NCI-H510A (cell line): ENCODE measurements at places on chromosomes 6 and 20.

DNA sequence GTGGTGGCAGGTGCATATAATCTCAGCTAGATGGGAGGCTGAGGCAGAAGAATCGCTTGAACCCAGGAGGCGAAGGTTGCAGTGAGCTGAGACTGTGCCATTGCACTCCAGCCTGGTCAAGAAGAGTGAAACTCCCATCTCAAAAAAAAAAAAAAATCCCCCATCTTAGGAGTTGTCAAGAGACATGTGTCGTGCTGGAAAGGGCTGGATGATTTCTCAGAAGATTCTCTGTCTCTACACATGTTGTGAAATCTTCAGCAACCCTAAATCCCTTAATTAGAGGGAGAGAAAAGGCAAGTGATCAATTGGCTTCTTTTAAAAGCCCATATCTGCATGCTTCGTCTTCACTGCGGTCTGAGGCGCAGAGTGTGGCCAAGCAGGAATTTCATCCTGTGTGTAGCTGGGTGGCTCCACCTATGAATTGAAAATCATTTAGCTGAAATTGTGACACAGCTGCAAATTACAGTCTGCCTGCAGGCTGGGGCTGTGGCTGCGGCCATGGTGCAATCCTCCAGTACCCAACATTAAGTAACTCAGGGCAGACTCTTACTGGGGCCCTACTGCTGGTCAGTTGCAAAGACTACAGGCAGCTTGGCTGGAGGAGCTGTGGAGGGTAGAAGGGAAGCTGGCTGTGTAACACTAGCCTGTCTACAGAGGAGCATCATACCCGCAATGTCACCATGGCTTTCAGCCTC lies 3.2 kb upstream of the TGM3 start:
- DNase-seq: no peak

DNA sequence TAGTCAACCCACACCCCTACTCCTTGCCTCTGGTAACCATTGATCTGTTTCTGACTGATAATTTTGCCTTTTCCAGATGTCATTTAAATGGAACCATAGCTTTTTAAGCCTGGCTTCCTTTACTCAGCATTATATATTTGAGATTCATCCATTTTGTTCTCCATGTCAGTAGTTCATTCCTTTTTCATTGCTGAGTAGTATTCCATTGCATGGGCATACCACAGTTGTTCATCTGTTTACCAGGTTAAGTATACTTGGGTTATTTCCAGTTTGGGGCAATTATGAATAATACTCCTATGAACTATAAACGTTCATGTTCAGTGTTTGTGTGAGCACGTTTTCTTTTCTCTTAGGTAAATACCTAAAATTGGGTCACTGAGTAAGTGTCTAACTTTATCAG lies 25.1 kb downstream of the FGD2 start:
- DNase-seq: no peak

DNA sequence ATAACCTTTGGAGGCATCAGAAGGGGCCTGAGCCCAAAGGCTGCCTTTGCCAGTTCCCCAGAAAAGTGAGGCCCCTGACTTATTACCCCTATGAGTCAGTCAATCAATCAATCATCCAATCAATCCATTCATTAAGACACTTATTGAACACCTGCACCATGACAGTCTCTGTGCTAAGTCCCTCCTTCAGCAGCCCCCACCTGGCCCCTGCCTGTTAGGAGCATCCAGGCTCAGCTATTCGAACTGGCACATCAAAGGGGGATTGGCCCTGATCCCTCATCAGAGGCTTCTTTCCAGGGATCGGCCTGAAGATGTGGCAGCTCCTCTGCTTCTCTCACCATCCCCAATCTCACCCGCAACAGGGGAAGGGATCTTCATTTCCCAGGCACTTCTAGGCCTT lies 27.7 kb upstream of the VEGFA start:
- no peak for DNase-seq

DNA sequence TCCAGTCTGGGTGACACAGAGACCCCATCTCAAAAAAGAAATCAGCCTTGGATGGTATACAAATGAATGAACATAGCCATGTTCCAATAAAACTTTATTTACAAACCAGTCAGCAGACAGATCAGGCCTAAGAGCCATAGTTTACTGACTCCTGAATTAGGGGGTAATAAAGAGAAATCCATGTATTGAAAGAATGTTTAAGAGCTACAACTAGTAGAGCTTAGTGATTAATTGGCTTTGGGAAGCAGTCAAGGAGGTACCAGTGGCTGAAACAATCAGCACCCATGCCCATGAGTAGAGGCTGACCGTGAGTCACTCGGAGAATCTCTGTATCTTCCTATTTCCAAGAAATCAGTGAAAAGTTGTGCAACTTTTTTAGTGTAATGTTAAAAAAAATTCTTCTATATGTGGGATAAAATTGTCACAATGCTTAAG lies 223.6 kb upstream of the RREB1 start:
- DNase-seq: no peak

DNA sequence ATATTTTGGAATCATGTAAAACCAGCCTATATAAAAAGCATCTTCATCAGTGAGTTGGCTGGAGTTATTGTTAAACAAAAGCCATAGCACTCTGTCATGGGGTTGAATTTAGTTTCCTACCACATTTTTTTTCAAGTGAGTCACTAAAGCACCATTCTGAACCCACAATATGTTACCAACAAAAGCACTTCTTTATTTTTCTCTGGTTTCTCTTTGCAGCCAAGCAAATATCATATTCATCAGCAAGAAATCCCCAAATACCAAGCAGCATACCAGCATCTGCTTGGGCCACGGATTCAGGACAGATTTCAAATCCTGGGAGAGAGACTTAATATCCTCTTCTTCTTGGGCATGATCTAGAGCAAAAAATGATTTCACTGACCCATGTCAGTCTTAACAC lies 441.4 kb downstream of the BCKDHB start:
- no peak for DNase-seq

GRCh38 chr20:44598423-44599305 lies 16.3 kb downstream of the PKIG start:
- DNase-seq: no peak

GRCh38 chr6:23327621-23328020 lies 758.3 kb downstream of the HDGFL1 start:
- DNase-seq: no peak

GRCh38 chr20:60632391-60633262 lies 619.4 kb upstream of the CDH4 start:
- no peak for DNase-seq

DNA sequence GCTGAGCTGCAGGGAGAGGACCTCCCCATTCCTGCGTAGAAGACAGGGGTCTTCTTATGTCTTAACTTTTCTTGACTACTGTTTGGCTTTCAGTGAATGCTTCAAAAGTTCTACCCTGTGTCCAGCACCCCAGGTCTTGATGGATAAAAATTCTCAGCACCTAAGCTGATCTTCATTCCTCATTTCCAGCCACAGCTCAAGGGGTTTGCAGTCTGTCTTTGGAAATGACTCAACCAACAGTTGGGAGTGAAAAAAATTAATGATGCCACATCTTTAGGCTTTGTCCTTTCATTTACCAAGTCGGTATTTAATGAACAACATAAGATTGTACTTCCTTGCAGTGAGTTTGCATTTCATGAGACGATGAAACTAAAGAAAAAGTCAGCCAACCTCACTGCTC lies 40.3 kb downstream of the PRDM1 start:
- DNase-seq: no peak

DNA sequence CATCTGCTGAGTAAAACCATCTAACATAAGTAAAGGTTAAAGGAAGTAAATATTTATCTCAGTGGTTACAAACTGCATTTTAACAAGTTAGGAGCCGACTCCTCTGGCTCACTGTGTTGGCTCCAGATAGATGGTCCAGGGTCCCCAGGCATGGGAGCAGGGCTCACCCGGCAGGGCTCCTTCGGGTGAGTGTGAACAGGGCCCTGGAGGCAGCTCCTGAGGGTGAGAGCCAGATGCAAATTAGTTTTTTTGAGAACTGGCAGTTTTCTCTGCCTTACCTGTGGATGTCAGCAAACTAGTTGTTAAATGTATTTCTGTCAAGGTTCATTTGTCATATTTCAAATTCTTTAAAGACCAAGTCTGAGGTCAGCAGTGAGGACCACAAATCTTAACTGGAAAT lies 21.5 kb downstream of the TPBG start:
- no peak for DNase-seq

- DNase-seq: no peak
These were observed 52.1 kb downstream of the SNX5 start for GRCh38 chr20:17916433-17916891.

DNA sequence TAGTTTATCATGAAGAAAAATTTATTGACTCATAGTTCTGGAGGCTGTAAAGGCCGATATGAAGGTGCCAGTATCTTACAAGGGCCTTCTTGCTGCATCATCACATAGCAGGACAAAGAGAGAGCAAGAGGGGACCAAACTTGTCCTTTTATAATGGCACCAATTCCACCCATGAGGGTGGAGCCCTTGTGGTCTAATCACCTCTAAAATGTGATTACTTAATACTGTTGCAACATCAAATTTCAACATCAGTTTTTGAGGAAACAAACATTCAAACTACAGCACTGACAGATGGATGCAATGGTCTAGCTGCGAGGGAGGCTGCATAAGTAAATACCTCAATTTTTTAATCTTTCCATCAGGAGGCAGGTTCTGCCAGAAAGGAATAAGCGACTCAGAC lies 76.7 kb upstream of the LAMA2 start:
- no peak for DNase-seq

DNA sequence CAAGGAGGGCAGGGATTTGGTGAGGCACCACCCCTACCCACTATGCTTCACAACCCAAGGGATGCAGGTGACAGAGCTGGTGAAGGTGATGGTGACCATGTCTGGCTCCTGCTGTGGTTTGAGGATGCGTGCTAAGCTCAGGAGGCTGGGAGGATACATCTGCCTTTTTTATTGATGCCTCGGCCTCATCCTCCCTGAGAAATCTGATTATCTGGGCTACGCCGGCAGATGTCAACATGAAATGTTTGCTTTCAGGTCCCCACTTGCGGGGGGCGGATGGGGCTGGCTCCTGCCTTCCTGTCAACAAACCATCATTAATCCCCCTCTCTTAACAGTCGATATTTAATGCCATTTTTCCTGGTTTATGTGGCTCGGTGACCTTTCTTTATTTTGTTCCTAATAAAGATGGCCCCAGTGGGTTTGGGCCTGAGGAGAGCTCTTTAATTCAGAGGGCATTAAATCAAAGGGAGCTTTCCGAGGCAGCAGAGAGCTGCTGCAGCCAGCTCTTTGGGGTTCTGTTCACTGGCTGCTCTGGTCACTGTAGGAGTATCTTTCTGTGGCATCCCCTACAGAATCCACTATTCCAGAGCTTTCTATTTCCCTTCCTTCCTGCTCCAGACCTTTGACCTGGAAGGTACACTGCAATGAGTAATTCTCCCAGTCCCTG lies 33.5 kb upstream of the LRFN2 start:
- DNase-seq: no peak

GRCh38 chr20:57698867-57699275 lies 10.9 kb downstream of the PMEPA1 start:
- no peak for DNase-seq

DNA sequence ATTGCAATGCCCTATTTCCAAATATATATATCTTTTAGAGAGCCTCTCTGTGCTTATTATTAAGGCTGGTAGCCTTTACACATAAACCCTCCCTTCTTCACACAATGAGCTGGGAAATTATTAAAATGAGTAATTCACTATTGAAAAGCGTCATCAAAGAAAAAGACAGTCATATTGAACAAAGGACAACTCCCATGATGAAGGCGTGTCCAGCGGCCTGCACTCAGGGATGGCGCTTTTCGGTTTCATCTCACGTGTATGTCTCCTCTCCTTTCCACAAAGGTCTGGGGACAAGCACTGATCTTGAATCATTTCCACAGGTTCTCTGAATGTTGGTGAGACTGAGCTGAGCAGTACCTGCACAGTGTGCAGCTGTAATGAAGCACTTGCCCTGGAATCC lies 3.5 kb downstream of the SERPINB9 start:
- DNase-seq: no peak

GRCh38 chr6:12009180-12009685 lies 2.9 kb upstream of the HIVEP1 start:
- DNase-seq: no peak

DNA sequence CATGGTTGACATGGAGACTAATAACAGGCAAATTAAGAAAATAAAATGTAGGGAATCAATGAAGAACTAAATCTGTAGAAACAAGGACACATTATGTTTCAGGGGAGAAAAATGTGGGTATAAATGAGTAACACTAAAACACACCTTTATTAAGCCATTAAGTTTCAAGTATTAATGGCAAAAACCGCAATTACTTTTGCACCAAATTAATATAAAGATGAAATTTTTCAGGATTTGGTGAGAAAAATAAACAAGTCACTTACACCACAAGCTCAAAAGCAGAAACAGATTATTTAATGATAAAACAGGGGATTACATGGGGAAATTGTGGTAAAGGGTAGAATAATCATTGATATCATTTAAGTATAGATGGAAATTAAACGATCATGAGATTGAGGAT lies 793.8 kb upstream of the FLRT3 start:
- no peak for DNase-seq

DNA sequence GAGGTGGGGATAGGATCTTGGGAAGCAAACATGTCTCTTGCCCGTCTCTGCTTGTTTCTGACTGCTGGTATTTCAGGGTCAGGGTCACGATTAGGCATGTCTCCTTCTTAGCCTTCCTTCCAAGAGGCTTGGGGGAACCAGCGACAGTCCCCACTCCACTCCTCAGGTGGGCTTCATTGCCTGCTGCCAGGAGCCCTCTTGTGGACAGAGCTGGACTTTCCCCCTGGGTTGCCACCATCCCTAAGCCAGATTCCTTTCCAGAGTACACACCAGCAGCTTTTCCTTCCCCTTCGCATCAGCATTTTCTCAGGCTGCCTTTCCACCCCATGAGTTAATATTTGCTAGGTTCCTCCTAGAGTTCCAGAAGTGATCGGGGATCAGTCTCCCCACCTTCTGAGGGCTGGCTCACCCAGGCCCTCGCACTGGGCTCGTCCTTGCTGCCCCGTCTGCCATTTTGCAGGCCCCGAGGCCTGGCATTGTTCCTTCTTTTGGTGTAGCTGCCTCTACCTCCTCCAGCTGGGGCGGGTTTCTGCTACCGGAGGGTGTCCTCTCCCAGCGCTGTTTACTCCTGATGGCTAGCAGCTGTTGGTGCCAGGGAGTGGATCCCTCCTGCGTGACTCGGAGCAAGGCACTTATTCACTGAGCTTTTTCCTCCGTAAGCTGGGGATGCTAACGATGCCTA lies 8.8 kb upstream of the C20orf144 start:
- peak; percentile 59 for DNase-seq

DNA sequence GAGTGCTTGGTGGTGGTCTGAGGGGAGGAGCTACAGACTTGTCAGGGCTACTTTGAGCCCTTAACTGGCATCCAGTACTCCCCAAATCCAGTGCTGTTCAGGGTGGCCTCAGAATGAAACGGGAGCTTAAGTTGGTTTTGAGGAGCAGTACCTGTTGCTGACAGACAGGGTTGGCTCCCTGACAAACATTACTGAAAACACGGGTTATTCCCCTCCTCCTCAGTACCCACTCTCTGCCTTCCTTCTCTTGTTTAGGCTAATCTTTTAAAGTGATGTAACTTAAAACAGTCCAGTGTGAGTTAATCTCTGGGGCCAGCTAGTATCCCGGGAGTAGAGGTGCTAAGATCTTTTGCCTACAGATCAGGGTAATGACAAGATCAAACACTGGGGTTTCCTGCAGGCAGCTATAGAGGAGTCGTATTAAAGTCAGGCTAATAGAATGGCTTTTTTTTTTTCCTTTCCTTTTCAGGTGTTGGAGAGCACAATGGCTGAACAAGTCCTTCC lies 3.7 kb downstream of the TNFAIP3 start:
- DNase-seq: no peak
